ENCODE measurements at places on chromosomes 3 and 15. TPM values are rescaled to one million over a fixed set of nuclear protein-coding genes. Genes with fewer than 3 reads are reported as not detected.

PIF1 gene
- 4.4 TPM for total RNA-seq

INTS14 gene
- 24.2 TPM for total RNA-seq

SEMA3F gene
- total RNA-seq, result 11.9 TPM

PRC1 gene
- total RNA-seq, result 4.6 TPM
